ENCODE measurements at places on chromosomes 1 and 21.

GRCh38 chr1:112298558-112298957, 97.5 kb upstream of the CTTNBP2NL start:
- DNase-seq: peak; percentile 62

DNA sequence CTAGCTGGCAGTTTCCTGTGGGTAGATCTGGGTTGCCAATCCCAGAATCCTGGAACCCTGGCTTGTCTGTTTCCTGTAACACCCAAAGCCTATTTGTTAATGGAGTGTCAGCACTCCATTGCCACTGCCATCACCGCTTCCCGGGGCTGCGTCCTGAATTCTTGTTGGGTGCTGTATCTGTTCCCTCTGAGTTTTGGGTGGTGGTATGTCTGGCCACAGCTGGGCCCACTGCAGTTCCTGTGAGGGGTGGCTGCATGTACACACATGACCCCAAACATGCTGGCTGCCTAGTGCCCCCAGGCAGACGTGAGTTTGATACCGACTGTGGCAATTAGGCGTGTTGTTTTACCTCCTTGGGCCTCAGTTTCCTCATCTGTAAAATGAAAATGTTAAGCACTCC, 29.3 kb downstream of the NAV1 start:
- no peak for DNase-seq

- DNase-seq: no peak
Measured at GRCh38 chr1:233182587-233182986, 112.9 kb downstream of the PCNX2 start.

GRCh38 chr1:223022641-223023473, 120.2 kb downstream of the TLR5 start:
- no peak for DNase-seq

DNA sequence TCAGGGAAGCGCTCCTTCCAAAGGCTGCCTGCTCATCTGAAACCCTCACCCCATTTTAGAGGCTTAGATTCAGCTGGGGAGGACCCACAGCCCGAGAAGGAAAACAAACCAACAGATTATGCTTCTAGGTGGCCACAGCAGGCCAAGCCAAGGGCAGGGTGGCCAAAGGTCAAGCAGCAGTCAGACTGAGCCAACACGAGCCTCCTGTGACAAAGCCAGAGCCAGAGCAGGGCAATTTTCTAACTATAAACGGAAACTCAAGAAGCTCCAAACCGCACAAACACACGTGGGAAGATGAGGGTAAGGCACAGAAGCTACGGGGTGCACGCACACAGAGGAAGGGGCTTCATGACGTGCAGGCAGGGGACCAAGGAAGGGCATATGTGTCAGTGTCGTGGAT, 64.1 kb downstream of the PLEKHA6 start:
- no peak for DNase-seq

GRCh38 chr21:38918607-38919346, 113.0 kb downstream of the ETS2 start:
- peak; percentile 51 for DNase-seq

GRCh38 chr1:52658795-52659194, 25.8 kb downstream of the SHISAL2A start:
- no peak for DNase-seq

- no peak for DNase-seq
Measured at GRCh38 chr1:185916861-185917260, 182.7 kb downstream of the HMCN1 start.

GRCh38 chr1:66999640-67000400, 54.1 kb downstream of the SLC35D1 start:
- DNase-seq: no peak

DNA sequence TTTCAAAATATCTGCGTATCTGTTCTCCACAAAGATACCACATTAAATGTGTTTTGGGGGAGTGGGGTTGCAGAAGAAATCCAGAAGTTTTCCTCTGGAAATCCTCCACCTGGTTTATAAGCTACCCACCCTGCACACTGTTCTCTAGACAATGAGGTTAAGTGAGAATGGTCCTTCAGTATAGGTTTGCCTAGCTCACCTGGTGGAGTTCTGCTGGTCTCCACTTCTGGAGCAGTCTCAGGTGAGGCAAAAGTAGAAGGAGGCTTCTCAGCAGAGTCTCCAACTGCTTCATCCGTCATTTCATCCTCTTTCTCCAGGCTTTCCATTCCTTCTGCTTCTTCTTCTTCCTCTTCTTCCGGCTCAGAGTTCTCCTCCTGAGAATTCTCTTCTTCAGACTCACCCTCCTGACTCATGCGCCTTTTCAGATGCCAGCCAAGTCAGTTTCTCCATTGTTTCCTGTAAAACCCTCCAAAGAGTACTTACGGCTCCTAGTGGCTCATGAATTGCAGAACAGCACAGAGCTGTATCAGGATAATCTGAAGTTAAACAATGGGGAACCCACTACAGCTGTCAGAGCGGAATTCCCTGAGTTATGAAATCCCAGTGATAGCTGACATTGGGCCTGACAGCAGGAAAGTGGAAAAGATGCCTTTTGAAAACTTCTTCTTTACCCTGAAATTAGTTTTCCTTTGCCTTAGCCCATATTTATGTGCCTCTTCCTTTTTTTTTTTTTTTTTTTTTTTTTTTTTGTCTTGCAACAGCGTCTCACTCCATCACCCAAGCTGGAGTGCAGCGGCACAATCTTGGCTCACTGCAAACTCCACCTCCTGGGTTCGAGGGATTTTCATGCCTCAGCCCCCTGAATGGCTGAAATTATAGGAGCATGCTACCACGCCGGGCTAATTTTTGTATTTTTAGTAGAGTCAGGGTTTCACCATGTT, 38.5 kb downstream of the MSTO1 start:
- DNase-seq: peak; percentile 97

- DNase-seq: no peak
Measured at GRCh38 chr1:242146652-242147051, 147.8 kb upstream of the MAP1LC3C start.

GRCh38 chr1:198856601-198857000, 217.8 kb downstream of the PTPRC start:
- DNase-seq: no peak

DNA sequence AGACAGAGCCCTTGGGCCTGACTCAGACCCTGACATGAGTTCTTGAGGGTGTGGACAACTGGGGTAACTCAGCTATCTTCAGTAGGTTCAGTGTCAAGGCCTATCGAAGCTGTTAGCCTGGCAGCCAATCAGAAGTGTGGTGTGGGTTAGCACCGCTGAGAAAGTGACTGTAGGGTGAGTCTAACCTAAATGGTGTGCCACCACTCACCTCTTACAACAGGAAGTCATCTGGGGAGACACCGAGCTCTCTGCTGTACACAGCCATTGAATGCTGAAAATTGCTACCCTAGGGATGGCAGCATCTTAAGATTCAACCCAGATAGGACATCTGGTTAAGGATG, 44.6 kb downstream of the RASSF5 start:
- DNase-seq: no peak

DNA sequence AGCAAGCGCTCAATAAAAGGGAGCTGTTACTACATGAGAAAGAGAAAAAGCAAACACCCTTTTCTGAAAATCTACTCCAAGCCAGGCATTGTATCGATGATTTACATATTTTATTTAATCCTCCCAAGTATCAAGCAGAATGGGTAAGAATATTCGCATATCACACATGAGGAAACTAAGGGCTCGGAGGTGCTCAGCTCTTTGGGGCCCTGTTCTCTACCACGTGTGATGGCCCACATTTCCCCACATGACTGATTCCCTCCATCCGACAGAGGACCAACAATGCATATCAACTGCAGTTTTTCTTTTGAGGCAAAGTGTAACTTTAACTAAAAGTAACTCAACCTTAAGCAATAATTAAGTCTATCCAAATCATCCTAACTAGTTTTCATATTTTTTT, 8.2 kb downstream of the ERI3 start:
- no peak for DNase-seq

DNA sequence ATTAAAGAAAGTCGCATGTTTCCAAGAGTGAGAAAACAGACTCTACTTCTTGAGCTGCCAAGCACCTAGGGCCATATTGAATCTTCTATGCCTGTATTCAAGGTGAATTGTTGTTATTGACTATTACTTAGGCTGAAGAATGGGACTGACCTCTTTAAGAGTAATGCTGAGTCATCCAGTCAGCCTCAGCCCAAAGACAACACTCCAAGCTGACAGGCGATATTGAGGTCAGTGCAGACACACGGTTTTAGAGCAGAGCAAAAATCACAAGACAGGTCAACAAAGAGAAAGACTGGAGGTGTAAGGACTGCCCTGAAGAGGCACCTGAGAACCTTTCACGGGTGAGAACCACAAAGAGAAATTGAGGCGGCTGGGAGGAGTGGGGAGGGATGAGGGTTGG, 146.9 kb downstream of the MIS18A start:
- DNase-seq: no peak

- peak; percentile 22 for DNase-seq
Measured at GRCh38 chr1:207034208-207034607, 1.7 kb upstream of the C1orf116 start.

GRCh38 chr1:54853793-54854370, 33.1 kb downstream of the DHCR24 start:
- no peak for DNase-seq

DNA sequence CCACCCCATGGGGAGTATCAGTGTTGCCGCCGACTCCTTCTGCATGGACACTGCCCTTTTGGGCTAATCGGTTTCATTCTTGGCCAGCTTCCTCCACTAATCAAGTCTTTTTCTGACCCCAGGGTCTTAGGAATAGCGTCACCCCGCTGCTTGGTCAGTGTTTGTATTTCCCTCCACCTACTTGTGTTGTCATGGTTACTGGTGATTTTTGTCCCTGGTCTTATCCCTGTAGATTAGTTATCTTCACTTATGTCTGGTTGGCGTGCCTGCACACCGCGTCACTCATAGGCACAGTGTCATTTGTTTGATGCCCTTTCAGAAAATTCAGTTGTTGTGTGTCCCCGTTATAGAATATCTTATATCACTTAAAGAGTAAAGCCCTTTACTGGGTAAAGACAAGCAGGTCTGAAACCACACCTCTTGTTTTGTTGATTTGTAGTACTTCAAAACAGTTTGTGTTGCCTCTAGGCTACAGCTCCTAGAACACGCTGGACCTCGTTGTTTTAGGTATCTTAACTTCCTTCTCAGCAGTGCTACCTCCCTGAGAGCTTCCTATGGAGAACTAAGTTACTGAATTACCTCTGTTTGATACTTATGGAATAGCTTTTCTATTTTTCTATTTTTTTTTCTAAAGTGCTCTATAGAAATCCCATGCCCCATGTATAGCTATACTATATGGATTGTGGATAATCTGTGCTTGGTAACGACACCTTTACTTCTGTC, 868 bp downstream of the PPP1R12B start:
- DNase-seq: peak; percentile 68

- peak; percentile 39 for DNase-seq
Measured at GRCh38 chr1:14924455-14925331, 228.9 kb upstream of the TMEM51 start.

GRCh38 chr1:51444534-51445192, 74.4 kb downstream of the EPS15 start:
- no peak for DNase-seq

GRCh38 chr1:202101184-202101583, 21.5 kb upstream of the GPR37L1 start:
- DNase-seq: no peak

GRCh38 chr1:54736685-54737084, 21.0 kb downstream of the TTC4 start:
- DNase-seq: no peak

DNA sequence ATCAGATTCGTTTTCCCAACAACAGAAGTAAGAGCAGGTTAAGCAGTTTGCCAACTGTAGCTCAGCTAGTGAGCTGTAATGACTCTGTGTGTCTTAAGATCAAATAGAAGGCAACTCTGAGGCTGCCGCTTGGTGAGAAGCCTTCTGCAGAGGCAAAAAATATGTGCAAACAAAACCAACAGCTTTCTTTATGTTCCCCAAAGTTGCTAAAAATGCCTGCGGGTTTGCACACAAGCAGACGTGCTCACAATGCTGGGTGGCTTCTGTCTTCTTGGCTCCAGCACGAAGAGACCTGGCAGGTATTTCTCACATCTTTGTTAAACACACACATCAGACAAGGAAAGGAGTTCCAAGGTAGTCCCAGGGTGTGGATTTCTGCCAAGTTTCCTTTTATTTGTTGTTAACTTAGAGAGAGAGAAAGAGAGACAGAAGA, 158.9 kb upstream of the JUN start:
- DNase-seq: no peak

DNA sequence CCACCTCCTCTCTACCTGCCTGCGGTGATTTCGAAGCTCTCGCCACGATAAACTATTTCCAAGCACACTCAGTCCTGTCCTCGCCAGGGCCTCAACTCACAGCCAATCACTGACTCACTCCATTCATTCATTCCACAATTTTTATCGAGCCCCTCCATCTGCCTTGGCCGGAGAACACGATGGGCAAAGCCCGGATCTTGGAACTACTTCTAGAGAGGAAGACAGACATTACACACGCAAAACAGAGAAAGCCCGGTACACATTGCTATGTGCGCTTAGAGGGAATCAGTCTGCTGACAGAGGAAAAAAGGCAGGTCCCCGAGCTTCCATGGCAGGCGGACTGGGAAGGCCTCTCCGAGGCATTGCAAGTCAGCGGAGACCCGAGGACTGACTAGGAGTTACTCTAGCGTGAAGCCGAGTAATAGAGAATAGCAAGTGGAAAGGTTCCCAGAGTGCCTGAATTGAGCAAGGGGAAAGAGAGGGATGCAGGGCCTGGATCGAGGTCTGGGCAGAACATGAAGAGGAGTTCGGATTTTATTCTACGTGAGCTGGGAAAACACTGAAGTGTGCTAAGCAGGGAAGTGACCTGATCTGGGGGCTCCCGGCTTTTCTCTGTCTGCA, 54.2 kb upstream of the DNAJC6 start:
- no peak for DNase-seq

- peak; percentile 38 for DNase-seq
Measured at GRCh38 chr1:1437904-1438376, 2.5 kb downstream of the VWA1 start.

DNA sequence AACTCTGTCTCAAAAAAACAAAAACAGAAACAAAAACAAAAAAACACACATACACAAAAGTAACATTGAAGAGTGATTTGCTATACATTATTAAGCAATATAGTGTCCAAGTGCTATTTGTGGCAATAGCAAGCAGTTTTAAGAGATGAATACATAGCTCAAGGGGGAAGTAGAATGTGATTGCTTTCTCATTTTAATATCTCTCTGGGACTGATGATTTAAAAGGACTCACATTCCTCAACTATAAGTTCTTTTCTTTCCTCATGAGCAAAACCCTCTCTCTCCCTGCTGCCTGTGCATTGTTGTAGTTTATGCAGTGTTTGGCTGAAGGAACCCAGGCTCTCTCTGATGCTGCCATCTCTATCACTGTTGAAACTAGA, 47.0 kb upstream of the CSF1 start:
- DNase-seq: peak; percentile 45

DNA sequence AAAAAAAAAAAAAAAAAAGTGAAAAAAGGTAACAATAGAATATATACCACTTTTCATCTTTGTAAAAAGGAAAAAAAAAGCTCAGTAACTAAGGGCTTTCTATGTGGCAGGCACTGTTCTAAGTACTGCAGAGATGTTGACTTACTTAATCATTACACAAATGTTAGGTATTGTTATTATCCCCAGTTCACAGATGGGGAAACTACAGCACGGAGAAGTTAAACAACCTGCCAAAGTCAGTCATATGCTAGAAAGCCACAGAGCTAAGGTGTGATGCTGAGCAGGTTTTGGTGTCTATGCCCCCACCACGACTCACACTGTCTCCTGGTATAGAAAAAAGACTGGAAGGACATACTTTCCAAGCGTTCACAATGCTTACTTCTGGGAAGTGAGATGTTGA, 6.6 kb upstream of the PNRC2 start:
- no peak for DNase-seq

- no peak for DNase-seq
Measured at GRCh38 chr1:112464501-112464900, 44.3 kb upstream of the WNT2B start.

Measured in suppressor macrophage treated with lipopolysaccharide for 4 hours (primary cell).